CD4-positive, alpha-beta T cell treated with Interleukin-15 for 4 hours (primary cell): ENCODE measurements at places on chromosomes 1 and 21.

DNA sequence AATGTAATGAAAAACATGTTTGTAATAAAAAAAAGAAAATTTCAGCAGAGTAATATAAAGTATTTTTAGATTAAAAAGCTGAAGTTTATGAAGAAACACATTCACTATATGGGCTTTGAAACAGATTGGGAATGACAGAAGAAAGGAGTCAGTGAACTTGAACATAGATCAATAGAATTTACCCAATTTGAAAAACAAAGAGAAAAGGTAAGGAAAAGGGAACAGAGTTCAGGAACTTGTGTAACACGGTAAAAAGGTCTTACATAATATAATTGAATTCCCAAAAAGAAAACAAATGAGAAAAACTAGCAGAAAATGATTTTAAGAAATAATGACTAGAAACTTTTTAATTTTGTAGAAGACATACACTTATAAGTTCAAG is 206.8 kb downstream of the KCNT2 start:
- no peak for DNase-seq

GRCh38 chr1:43270421-43271095 is 775 bp downstream of the TMEM125 start:
- DNase-seq = no peak

GRCh38 chr1:91732291-91733107 is 153.5 kb downstream of the TGFBR3 start:
- DNase-seq = peak; percentile 39

GRCh38 chr1:24195874-24196273 is 8.8 kb upstream of the IFNLR1 start:
- DNase-seq = no peak

GRCh38 chr21:25942135-25942534 is 207.4 kb downstream of the GABPA start:
- DNase-seq = no peak

- no peak for DNase-seq
These were observed at the start of gene FAM163A for GRCh38 chr1:179742717-179743678. FAM163A (plus strand) TSS chr1:179743291; CDS start chr1:179813098, 69,807 bp downstream.

GRCh38 chr1:214422137-214422671 is 129.2 kb downstream of the PTPN14 start:
- DNase-seq = no peak

DNA sequence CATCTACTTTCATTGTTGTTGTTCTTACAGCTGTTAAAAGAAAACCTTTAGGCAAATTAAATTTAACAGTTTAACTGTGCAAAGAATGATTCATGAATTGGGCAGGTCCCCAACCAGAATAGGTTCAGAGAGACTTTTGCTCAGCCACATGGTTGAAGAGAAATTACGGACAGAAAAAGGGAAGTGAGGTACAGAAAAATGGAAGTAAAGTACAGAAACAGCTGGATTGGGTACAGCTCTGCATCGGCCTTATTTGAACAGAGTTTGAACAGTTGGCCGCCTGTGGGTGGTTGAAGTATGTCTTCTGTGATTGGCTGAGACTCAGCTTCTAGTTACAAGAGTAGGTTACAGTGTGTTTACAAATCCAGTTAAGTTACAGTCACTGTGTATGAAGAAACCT is 210.1 kb downstream of the FGGY start:
- DNase-seq = no peak

DNA sequence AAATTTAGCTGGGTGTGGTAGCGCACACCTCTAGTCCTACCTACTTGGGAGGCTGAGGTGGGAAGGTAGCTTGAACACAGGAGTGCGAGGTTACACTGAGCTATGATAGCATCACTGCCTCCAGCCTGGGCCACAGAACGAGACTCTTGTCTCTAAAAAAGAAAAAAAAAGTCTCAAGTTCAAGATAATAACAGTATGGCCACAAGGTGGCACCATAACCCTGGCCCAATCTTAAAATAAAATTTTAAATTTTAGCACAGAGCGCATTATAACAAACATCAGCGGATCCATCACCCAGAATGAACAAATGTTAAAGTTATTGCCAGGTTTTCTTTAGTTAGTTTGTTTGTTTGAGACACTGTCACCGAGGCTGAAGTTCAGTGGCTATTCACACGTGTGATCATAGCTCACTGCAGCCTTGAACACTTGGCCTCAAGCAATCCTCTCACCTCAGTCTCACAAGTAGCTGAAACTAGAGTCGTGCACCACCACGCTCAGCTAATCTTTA is 2.9 kb upstream of the HTR6 start:
- DNase-seq = peak; percentile 60

DNA sequence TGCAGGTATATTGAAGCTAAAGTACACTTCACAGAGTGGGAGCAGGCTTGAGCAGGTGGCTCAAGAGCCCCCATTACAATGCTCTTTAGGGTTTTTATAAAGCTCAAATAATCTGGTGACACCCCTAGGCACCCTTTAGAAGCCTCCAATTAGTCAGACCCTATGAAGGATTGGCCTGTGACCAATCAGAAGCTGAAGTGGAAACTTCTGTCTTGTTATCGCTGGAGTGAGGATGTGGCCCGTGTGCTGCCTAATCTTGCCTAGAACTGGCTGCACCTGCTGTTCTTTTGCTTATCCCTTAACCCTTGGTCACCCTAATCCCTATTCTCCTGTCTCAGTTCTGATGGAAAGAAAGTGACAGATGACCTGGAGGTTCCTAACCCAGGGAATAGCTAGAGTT is 70.8 kb upstream of the ABCG1 start:
- no peak for DNase-seq

DNA sequence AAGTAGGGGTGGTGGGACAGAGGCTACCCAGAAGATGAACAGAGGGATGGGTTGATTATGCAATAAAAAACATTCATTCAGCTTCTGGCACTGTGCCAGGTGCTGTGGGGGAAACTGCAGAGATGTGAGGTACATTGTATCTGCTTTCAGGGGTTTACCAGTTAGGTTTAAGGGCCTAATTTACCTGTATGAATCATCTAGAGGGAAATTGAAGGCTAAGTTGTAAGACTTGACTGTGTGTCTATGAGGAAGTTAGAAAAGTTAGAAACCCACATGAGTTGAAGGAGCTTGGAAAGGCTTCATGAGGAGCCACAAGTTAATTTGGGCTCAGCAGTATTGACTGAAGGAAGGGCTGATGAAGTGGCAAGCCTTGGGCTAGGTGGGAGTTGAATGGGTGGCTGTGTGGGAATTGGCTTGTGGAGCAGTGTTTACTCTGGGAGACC is 36.7 kb upstream of the APOBEC4 start:
- DNase-seq = no peak
